ENCODE measurements at places on chromosomes 7 and 10. TPM values are rescaled to one million over a fixed set of nuclear protein-coding genes. Genes with fewer than 3 reads are reported as not detected.

DNA sequence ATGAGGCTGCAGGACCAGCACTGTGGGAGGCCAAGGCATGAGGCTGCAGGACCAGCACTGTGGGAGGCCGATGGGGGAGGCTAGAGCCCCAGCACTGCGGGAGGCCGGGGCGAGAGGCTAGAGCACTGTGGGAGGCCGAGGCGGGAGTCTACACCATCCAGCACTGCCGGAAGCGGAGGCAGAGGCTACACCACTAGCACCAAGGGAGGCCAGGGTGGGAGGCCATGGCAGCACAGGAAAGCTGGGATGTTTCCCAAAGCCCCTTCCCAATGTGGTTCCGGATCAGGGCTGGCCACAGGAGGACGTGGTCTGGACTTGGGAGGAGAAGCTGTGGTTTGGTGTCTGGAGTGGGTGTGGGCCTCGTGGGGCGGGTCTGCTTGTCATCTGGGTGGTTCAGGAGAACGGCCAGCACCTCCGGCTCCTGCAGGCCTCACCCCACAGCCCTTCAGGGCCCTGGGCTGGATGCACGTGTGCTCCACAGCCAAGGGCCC, 43.6 kb downstream of the PDGFA start:
- H3K4me1 ChIP-seq = peaks cover 24% of the 10 kb centered on the region
- no peak overlapping the region for H3K27ac ChIP-seq
- DNase-seq = no peak

DNA sequence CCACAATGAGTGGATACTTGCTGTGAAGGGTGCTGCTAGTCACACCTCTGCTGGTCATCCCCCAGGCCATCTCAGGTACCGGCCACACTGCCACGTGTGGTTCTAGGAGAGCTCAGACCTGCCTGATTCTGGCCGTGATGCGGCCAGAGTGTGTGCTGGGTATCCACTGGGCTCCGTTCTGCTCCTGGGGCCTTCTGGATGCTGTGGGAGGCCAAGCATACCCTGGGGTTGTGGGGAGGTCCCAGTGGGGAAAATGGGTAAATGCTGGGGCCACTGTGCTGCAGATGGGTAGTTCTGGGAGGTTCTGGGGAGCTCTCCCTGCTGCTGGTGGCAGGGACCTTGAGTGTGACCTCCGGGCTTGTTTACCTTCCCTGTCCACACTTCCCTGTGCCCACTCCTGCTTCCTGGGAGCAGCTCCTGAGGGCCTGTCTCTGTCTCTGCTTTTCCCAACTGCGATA, 318.4 kb downstream of the GLRX3 start:
- peaks cover 7% of the 10 kb centered on the region for H3K27me3 ChIP-seq
- H3K4me1 ChIP-seq = no peaks in the 10 kb centered on the region
- no peak for DNase-seq

The CPVL gene
- 24.8 TPM for total RNA-seq

The STEAP4 gene
- total RNA-seq = 4.8 TPM

The EPHA1 gene
- not detected for total RNA-seq

DNA sequence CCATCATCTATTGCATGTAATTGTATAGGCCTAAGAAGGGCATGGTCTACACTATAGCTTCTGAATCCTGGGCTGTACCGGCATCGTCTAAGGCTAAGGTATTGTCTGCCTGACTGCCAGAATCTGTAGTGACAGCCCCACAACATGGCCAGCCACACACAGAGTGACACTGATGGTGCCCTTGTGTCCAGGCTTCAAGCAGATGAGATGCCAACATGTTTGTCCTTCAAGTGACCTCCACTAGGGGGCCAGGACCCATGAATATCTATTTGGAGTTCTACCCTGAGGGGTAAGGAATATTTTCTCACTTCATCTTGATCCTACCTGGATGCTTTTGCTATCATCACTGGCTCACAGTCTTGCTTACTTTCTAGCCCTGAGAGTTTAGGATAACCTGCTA, 1.5 kb downstream of the CYP3A7 start:
- H3K27ac ChIP-seq = no peak overlapping the region
- no peak for DNase-seq
- no peaks in the 10 kb centered on the region for H3K36me3 ChIP-seq
- H3K4me3 ChIP-seq = no peak overlapping the region
- H3K27me3 ChIP-seq = no peaks in the 10 kb centered on the region
- H3K4me1 ChIP-seq = no peaks in the 10 kb centered on the region

DNA sequence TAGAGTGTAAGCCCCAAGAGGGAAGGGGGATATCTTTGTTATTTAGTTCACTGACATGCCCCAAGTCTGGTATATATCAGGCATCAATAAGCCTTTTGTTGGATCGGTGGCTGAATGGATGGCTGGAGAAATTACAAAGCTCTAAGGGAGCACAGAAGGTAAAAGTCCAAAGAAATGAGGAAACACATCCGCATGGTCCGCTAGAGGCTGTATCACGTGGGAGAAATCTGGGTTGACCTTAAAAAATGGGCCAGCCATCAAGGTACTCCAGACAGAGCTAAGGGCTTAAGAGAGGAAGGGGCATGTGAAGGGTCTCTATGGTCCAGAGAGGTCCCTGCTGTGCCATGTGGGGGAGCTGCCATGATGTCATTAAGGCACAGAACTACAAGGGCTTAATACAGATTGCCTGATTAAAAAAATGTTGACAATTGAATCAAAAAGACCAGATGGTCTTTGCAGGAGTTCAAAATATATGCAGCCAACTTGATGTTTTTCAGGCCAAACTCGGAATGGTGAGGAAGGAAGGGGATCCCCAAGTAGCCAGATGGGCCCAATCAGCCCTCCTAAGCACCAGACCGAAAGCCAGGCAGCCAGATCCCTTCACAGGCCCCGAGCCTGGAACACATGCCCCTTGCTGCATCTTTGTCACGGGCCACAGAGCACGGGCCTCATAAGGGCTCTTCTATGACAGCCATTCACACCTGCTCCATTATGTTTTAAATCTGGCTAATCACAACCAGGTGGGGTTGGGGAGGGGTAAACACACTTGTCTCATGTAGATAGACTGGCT, 31.9 kb downstream of the SCRN1 start:
- no peak overlapping the region for H3K4me3 ChIP-seq
- no peaks in the 10 kb centered on the region for H3K27me3 ChIP-seq
- H3K27ac ChIP-seq = no peak overlapping the region
- H3K36me3 ChIP-seq = peaks cover 22% of the 10 kb centered on the region
- no peak for DNase-seq

Data from muscle of leg (tissue), 16 donors.